ENCODE measurements at places on chromosomes 7 and 10. TPM values are rescaled to one million over a fixed set of nuclear protein-coding genes. Genes with fewer than 3 reads are reported as not detected.

The NOS3 gene
- total RNA-seq: 8.0 TPM

The NPFFR1 gene
- 0.02 TPM for total RNA-seq

- no peak overlapping the region for H3K4me3 ChIP-seq
- H3K36me3 ChIP-seq: no peaks in the 10 kb centered on the region
- H3K4me1 ChIP-seq: no peaks in the 10 kb centered on the region
- DNase-seq: peak; percentile 6
- peaks cover 20% of the 10 kb centered on the region for H3K27me3 ChIP-seq
- H3K27ac ChIP-seq: no peak overlapping the region
Observed at GRCh38 chr10:116769368-116769767, 27.0 kb upstream of the HSPA12A start.

DNA sequence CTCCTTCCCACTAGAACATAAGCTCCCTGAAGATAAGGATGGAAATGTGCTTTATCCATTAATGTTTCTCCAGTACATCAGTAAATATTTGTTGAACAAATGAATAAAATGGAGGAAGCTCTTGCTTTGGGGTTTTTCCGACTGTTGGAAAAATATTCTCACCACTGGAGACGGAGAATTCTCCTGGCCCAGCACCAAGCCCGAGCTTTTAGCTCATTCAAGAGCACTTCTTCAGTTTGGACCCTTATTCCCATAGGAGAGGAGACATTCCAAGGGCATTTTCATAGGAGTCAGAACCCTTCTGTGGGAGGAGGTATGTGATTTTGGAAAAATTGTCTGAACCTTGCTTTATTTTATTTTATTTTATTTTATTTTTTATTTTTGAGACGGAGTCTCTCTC is 21.0 kb downstream of the SUFU start:
- H3K27ac ChIP-seq: no peak overlapping the region
- H3K4me3 ChIP-seq: no peak overlapping the region
- H3K36me3 ChIP-seq: no peaks in the 10 kb centered on the region
- DNase-seq: no peak

DNA sequence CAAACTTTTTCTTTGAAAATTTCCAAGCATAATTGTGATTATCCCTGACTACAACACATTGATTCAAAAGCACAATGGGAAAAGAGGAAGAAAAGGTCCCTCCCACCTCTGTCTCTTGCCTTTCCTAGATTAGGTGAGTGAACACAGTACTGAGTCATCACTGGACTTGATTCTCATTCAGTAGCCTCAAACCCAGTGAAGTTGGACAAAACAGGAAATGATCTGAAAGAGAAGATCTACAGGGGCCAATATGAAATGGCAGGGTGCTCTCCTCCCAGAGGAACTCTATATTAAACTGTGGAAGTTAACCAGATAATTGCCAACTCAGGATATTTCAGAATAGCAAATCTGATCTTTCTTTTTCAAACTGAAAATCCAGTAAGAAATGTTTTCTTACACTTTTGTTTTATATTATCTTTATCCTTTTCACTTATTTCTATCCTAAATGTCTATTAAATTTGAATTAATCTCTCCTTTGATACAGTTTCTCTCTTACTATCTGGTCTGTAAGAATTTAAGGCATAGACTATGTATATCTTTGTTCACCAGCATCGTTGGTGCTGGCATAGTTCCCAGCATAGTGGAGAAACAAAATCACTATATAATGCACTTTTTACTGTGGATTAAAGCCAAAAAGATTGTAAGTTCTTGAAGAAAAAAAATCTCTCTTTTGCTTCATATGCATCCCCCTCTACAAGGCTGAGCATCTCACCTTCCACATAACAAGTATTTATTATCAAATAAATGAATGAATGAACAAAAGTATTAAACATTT is 41.4 kb upstream of the IKZF1 start:
- H3K27ac ChIP-seq: peak overlapping the region; percentile 96
- H3K4me1 ChIP-seq: peaks cover 88% of the 10 kb centered on the region
- H3K36me3 ChIP-seq: no peaks in the 10 kb centered on the region

DNA sequence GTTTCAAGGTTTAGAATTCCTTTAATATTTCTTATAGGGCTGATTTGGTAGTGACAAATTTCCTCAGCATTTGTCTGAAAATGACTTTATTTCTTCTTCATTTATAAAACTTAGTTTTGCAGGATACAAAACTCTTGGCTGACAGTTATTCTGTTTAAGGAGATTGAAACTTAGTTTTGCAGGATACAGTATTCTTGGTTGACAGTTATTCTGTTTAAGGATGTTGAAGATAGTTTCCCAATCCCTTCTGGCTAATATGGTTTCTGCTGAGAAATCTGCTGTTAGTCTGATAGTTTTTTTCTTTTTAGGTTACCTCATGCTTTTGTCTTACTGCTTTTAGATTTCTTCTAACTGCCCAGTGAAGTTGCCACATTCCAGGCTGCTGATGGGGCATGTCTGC is 186.8 kb downstream of the ITGB1 start:
- no peaks in the 10 kb centered on the region for H3K4me1 ChIP-seq
- no peak overlapping the region for H3K27ac ChIP-seq
- H3K27me3 ChIP-seq: no peaks in the 10 kb centered on the region
- no peak overlapping the region for H3K4me3 ChIP-seq
- peaks cover 50% of the 10 kb centered on the region for H3K36me3 ChIP-seq

- H3K4me1 ChIP-seq: no peaks in the 10 kb centered on the region
- H3K27ac ChIP-seq: no peak overlapping the region
- no peak overlapping the region for H3K4me3 ChIP-seq
Observed at GRCh38 chr7:108310351-108310750, 145.9 kb downstream of the NRCAM start.

The SNCG gene
- not detected for total RNA-seq

- no peaks in the 10 kb centered on the region for H3K36me3 ChIP-seq
- DNase-seq: no peak
- no peak overlapping the region for H3K4me3 ChIP-seq
- peaks cover 3% of the 10 kb centered on the region for H3K4me1 ChIP-seq
Observed at GRCh38 chr7:48139459-48139858, 31.8 kb upstream of the ABCA13 start.

The OR2A5 gene
- total RNA-seq: not detected

- no peaks in the 10 kb centered on the region for H3K4me1 ChIP-seq
- no peak within 1 kb of the TSS for H3K4me3 ChIP-seq
- no peak for DNase-seq
- no peaks in the 10 kb centered on the region for H3K36me3 ChIP-seq
Observed at GRCh38 chr7:83162402-83163256, at the start of gene PCLO. TSS of gene PCLO (minus strand) at chr7:83162884. CDS start at chr7:83162592, 292 bp downstream.

DNA sequence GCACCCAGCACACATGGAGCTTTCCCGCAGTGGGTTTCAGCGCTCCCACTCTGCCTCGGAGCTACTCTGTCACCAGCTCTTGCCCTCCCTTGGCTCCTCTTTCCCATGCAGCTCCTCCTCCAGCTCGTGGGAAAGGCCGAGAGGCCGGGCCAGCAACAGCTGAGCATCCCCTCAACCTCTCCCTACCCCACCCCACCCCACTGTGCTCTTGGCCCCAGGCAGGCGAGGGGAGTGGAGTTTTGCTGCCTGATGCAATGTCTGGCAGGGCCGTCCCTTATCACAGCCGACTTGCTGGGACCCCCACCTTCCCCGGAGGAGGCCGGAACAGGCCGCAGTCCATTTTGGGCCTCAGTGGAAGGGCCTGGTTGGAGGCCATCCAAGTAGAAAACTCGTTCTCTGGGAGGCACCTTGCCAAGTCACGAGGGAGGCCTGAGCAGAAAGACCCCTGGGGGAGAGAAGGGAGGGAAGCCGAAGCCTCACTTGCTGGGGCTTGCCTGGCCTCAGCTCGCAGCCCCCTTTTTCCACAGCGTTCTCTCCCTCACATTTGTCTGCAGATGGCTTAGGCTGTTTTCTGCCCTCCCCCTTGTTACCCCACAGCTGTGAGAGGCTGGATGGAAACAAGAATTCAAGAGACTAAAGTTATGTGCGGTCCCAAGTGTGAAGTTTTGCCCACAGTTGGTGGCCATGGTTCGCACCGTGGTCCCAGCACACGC is 35.3 kb downstream of the CHST3 start:
- no peak overlapping the region for H3K27ac ChIP-seq
- no peak overlapping the region for H3K4me3 ChIP-seq
- DNase-seq: no peak
- H3K27me3 ChIP-seq: peaks cover 3% of the 10 kb centered on the region
- peaks cover 5% of the 10 kb centered on the region for H3K4me1 ChIP-seq

- no peak overlapping the region for H3K27ac ChIP-seq
- no peak for DNase-seq
- no peak overlapping the region for H3K4me3 ChIP-seq
Observed at GRCh38 chr7:148031019-148031418, 559.5 kb upstream of the C7orf33 start.

- no peaks in the 10 kb centered on the region for H3K4me1 ChIP-seq
- H3K27me3 ChIP-seq: no peaks in the 10 kb centered on the region
- H3K36me3 ChIP-seq: no peaks in the 10 kb centered on the region
- no peak overlapping the region for H3K27ac ChIP-seq
- no peak overlapping the region for H3K4me3 ChIP-seq
- DNase-seq: no peak
Observed at GRCh38 chr7:41313171-41313570, 389.7 kb downstream of the INHBA start.

GRCh38 chr10:71338728-71339495 is 19.9 kb downstream of the SLC29A3 start:
- DNase-seq: no peak
- H3K4me1 ChIP-seq: no peaks in the 10 kb centered on the region
- no peak overlapping the region for H3K4me3 ChIP-seq

DNA sequence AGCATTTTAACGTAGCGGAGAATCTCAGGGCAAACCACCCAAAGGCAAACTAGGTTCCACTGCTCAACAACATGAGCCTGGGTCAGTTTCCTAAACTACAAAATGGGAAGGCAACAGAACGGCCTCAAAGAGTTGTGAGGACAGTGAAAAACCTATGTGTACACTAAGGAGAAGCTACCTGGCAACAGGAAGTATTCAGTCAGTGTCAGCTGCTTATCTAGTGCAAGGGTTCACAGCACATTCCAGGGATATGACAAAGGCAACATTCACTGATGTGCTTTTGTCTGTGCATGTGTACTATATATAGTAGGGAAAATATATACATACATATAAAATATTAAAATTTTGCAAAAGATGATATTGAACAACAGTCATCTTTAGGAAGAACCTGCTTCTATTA is 17.2 kb downstream of the NUDCD3 start:
- DNase-seq: no peak
- H3K4me3 ChIP-seq: no peak overlapping the region
- H3K27ac ChIP-seq: no peak overlapping the region
- H3K27me3 ChIP-seq: no peaks in the 10 kb centered on the region

GRCh38 chr10:106267591-106267990 is 896.9 kb downstream of the SORCS1 start:
- H3K36me3 ChIP-seq: peaks cover 6% of the 10 kb centered on the region
- H3K27me3 ChIP-seq: no peaks in the 10 kb centered on the region
- no peak overlapping the region for H3K27ac ChIP-seq
- DNase-seq: no peak
- H3K4me3 ChIP-seq: no peak overlapping the region

GRCh38 chr10:70328967-70329366 is 45.2 kb upstream of the NPFFR1 start:
- DNase-seq: no peak
- peak overlapping the region; percentile 28 for H3K4me3 ChIP-seq
- no peaks in the 10 kb centered on the region for H3K27me3 ChIP-seq
- H3K36me3 ChIP-seq: no peaks in the 10 kb centered on the region
- peaks cover 49% of the 10 kb centered on the region for H3K4me1 ChIP-seq

The GNAI1 gene
- not detected for total RNA-seq

The MEOX2 gene
- total RNA-seq: not detected

The PNLIPRP1 gene
- not detected for total RNA-seq

The ABCB1 gene
- total RNA-seq: 11.1 TPM

The LRRC17 gene
- total RNA-seq: 0.14 TPM

- H3K4me1 ChIP-seq: peaks cover 14% of the 10 kb centered on the region
- H3K27me3 ChIP-seq: no peaks in the 10 kb centered on the region
- peak overlapping the region; percentile 90 for H3K27ac ChIP-seq
- no peak for DNase-seq
- H3K4me3 ChIP-seq: peak overlapping the region; percentile 98
Observed at GRCh38 chr10:91409069-91409868, 875 bp upstream of the HECTD2 start.

The C10orf105 gene
- total RNA-seq: not detected

Measured in natural killer cell treated with Interleukin-12 subunit alpha and Interleukin-12 subunit beta and Interleukin-15 and Interleukin-18, amount 100 ng/mL, for 72 hours (primary cell).